ENCODE measurements at places on chromosomes 6 and 20.

DNA sequence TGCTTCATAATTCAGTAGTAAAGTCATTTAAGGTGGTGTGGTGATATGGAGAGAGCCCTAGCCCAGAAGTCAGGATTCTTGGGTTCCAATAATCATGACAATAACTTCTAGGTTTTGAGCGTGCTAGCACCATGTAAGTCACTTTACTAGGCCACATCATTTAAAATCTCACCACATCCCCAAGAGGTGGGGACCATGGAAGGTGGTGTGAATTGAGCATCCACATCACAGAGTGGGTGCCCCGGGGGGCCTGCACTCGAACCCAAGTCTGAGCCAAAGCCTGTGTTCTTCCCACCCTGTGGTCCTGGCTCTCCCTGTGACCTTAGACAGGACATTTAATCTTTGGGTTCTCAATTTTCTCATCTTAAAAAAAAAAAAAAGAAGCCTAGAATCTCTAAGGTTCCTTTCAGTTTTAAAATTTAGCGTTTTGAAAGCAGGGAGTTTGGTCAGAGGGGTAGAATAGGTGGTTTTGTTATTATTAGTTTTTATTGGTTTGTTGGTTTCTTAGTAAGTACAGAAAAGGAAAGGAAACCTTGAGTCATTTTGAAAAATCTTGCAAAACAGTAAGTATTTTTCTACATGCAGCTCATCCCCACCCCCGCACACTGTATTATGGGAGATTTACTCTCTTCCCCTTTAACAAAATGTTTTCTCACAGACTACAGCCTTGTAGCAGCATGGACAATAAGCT lies 26.4 kb downstream of the ARMC2 start:
- DNase-seq, result no peak

DNA sequence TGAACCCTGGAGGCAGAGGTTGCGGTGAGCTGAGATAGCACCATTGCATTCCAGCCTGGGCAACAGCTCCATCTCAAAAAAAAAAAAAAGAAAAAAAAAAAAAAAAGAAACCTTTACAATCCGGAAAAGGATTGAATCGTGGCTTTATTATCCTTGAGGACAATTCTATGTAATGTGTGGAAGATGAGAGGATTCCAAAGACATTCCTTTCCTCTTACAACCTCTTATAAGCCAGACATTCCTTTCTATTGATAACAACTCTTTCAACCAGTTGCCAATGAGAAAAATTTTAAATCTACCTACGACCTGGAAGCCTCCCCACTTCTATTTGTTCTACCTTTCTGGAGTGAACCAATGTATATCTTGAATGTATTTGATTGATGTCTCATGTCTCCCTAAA lies 91.2 kb upstream of the EEF1E1 start:
- DNase-seq, result no peak

GRCh38 chr20:36030149-36030548 lies 61.8 kb downstream of the CNBD2 start:
- no peak for DNase-seq

- peak; percentile 33 for DNase-seq
Observed at GRCh38 chr20:53706466-53707370, 113.1 kb upstream of the ZNF217 start.

- no peak for DNase-seq
Observed at GRCh38 chr20:60802676-60803075, 449.4 kb upstream of the CDH4 start.

- DNase-seq, result no peak
Observed at GRCh38 chr6:14254505-14254904, 136.9 kb downstream of the CD83 start.

DNA sequence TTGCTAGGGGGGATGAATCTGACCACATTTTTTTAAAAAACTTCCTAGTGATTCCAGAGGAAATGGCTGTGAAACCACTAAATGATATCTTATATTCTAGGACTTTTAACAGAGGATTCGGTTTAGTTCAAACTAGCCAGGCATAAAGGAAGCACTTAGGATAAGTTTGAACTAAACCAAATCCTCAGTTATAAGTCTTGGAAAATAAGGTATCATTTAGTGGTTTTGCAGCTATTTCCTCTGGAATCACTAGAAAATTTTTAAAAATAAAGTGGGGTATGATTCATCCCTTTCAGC lies 327.9 kb upstream of the QKI start:
- no peak for DNase-seq

- DNase-seq, result no peak
Observed at GRCh38 chr6:44661221-44662008, 273.9 kb downstream of the CDC5L start.

DNA sequence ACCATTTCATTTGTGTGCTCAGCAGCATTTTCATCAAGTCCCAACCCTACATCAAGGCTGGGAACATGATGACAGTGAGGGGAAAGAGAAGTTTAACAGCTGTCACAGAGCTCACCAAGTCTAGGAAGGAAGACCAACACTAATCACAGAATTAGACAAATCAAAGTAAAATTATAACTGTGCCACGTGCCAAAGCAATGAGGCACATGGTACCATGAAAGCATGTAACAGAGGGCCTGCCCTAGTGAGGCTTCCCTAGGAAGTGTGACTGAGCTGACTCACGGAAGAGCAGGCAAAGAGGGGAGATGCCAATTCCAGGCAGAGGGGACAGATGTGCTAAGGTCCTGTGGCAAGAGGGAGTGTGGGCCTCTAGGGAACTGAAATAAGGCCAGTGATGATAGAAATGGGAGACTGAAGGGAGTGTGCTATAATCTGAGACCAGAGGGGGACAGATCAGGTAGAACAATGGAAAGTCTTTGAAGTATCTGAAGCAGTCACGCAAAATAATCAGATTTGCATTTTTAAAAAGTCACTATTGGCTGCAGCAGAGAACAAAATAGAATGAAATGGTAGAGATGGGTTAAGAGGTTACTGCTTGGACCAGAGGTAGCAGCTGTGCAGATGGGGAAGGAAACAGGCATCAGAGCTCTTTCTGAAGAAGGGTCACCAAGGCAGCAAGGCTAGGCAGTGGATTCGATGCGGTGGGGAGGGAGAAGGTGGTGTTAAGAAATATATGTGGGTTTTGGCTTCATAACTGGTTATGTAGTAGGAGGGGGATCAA lies 86.8 kb downstream of the GPR6 start:
- no peak for DNase-seq

DNA sequence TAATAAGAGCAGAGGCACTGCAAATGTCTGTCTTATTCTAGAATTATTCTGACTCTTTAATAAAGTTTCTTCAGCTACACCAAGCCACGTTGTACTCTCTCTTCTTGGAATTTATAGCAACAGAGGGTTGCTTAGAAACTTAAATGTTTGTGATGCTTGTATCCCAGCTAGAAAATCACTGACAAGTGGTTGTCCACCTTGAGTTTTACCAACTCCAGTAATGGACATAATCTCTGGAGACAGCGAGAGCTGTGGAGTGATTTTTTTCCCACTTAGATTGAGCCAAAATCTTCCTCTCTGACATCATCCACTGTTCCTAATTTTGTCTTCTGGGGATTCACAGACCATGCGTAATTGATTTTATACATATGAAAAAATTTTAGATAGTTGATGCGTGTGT lies 8.0 kb downstream of the ECT2L start:
- no peak for DNase-seq
